Stimulated activated CD4-positive, alpha-beta T cell treated with anti-CD3 and anti-CD28 coated beads, Interleukin-1b, Interleukin-23, amount 100 ng/mL, for 1 hour (primary cell): ENCODE measurements at places on chromosomes 6 and 20.
A peak's percentile ranks its signal among the peaks of the same experiment; 100 is the strongest.

DNA sequence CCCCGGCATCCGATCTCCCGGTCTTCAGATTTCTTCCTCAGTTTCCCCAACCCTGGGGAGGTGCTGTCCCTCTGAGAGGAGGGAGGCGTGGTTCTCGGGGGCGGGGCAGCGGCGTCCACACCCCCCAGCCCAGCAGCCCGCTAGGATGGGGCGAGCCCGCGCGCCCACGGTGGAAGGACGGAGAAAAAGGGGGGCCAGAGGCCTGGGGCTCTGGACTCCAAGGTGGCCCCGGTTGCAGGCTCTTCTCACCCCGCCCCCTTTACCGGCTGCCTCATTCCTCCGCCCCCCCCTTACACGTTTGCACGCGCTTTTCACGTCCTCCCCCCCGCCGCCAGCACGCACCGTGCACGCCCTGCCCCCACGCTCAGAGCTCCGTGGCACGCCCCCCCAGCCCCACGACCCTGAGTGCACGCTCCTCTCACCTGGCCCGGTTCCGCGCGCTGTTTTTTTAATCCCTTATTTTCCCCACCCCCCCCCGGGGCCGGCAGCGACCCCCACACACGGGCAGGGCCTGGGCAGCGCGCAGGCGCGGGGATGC lies 402 bp downstream of the ZBTB12 start:
- DNase-seq = no peak

GRCh38 chr20:13681248-13682125 lies 42.8 kb upstream of the TASP1 start:
- DNase-seq = no peak

DNA sequence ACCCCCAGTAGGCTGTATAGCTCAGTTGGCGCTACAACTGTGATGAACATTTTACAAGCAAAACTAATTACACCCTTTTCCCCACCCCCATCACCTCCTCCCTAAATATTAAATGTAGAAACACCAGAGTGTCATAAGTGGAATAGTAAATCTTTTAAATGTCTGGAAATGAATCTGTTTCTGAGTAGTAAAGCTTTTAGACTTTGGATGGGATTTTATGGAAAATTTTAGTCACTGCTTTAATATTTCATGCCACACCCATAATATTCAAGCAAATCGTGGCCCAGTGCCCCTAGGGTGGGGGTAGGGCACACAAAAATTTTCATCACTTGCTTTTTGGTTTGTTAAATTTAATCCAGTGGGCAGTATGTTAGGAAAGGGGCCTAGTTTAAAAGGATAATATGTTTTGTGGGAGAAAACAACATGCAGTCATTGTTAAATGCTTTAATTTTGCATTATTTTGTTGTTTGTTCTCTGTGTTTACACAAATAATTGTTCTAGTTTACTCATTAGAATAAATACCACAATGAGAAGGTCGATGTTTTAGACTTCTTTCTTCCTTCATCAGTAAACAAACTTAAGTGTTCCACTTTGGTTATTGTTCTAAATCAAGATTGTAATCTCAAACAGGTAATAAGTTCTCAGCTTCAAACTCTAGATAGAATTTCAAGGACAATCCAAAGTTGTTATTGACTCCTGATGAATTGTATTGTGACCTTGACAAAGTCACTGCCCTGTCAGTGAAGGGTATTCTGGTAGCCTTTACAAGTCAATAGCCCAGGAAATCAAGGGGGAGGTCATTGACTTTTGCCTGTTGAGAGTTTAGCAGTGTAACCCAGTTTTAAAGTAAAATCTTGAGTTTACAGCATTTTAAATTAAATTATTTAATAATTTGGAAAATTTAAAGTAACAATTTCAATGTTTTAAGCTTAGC lies 79.2 kb downstream of the CBFA2T2 start:
- no peak for DNase-seq

GRCh38 chr6:53310771-53311585 lies 37.8 kb downstream of the ELOVL5 start:
- DNase-seq = no peak

- DNase-seq = no peak
Measured at GRCh38 chr6:35163836-35164235, 22.7 kb upstream of the TCP11 start.

GRCh38 chr6:159068904-159069578 lies 24.2 kb upstream of the TAGAP start:
- no peak for DNase-seq

GRCh38 chr20:11204926-11205768 lies 531.3 kb upstream of the JAG1 start:
- DNase-seq = no peak

DNA sequence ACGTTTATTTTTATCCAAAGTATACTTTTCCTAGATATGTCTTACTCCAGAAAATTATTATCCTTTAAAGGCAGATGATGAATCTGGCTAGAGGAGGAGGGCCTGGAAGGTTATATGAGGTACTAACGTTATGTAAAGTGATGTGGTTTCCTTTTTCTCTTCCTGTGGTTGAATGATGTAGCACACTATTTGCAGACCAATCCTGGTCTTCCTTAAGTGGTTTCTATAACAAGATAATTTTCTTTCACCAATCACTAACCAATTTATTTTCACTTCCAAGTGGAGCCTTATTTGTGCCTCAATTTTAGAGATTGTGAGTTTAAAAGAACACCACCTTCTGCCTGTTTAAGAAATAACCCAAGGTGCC lies 154.6 kb upstream of the SOX4 start:
- no peak for DNase-seq

- DNase-seq = no peak
Measured at GRCh38 chr20:2680046-2680445, 12.5 kb upstream of the EBF4 start.

GRCh38 chr20:23520185-23520584 lies 29.3 kb downstream of the CST8 start:
- DNase-seq = no peak

DNA sequence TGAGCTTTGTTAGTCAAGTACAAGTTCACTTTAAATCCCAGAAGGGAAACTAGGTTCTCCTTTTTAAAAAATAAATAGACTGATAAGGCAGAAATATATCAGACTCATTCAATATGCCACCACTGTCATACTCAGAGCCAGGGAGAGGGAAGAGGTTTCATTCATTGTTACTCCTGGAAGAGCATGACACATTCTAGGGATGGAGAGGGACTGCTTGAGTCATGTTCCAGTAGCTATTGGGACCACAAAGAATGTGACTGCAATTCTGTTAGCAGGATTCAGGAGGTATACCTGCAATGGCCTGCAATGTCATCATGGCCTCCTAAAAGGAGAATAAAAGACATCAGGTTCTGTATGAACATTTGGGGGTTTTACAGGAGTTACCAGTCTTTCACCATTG lies 167.6 kb downstream of the TFAP2B start:
- no peak for DNase-seq

- no peak for DNase-seq
Measured at GRCh38 chr6:112651239-112651638, 304.1 kb downstream of the RFPL4B start.

- DNase-seq = no peak
Measured at GRCh38 chr6:74941424-74941823, 264.4 kb downstream of the COL12A1 start.

DNA sequence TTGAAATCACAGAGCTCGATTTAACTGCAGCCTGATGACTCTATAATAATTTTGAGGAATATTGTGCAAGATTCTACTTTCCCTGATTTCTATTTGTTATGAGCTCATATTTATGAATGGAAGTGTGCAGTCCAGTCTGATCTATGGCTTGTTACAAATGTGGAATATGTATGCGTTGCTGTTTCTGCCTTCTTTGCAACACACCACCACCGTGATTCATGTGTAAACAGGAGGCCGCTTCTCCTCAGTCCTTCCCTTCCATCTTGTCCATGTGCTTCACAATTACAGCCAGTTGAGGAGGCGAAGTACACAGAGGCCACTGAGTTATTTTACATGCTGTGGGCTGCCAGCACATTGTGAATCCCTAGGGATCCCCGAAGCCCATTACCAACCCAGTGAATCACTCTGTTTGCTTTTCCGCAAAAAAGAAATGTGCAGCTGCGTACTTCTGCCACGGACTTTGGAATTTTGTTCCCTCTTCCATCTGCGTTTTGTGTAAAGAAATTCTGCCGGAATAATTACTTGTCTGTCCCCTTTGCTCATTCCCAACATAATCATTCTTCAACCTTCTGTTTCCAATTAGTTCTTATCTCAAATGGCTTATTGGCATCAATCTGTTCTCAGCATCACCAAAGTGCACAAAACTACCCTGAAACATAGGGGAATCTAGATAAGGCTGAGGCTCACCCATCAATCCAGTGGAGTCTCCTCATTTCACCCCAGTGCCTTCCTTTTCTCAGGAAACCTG lies 551.6 kb upstream of the CITED2 start:
- DNase-seq = no peak

DNA sequence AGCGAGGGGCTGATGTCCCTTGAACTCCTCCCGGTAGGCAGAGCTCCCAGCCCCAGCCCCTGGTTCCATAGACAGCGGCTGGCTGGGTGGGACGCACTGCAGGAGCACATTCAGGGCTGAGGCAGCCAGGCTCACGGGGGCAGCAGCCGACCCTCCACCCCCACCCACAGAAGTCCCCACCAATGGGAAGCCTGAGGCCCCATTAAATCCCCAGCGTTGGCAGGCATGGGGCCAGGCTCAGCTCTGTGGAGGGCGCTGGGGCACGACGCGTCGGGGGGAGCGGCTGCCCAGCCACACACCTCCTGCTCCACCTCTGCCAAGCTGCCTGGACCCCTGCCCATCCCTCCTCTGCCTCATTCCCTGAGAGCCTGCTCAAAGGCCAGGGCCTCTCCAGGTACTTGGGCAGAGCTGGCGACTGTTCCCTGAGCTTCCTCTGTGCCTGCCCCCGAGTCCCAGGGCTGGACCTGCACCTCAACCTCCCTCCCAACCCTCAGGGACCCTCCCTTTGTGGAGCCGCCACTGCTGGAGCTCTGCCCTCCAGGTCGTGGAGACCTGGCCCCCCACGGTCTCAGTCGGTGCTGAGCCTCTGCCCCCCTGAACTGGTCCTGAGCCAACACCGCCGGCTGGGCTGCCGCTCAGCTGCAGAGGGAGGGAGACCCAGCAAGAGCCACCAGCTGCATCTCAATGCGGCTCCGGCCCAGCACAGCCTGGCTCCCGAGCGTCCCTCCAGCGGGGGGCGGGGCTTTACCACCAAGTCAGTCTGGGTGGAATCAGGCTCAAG lies 9.1 kb downstream of the CHRNA4 start:
- DNase-seq = no peak

- DNase-seq = peak; percentile 47
Measured at GRCh38 chr20:327186-328026, 2.1 kb downstream of the SOX12 start.

DNA sequence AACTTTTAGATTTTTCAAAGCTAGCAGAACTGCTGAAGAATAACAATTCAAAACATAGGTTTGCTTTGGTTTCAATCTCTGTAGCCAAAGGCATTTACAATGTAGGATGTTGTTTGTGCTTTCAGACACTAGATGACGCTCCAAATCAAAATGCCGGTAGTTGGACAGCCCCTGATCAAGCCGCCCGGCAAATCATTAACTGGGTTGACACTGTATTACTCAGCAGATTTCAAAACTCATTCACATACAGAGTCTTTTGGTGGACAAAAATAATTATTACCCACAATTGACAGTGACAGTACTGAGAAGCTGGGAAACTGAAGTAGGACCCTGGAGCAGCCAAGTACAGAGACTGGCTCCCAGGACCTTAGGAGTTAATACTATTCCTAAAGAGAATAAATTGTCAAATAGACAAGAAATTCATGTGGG lies 21.3 kb upstream of the HFE start:
- DNase-seq = no peak

DNA sequence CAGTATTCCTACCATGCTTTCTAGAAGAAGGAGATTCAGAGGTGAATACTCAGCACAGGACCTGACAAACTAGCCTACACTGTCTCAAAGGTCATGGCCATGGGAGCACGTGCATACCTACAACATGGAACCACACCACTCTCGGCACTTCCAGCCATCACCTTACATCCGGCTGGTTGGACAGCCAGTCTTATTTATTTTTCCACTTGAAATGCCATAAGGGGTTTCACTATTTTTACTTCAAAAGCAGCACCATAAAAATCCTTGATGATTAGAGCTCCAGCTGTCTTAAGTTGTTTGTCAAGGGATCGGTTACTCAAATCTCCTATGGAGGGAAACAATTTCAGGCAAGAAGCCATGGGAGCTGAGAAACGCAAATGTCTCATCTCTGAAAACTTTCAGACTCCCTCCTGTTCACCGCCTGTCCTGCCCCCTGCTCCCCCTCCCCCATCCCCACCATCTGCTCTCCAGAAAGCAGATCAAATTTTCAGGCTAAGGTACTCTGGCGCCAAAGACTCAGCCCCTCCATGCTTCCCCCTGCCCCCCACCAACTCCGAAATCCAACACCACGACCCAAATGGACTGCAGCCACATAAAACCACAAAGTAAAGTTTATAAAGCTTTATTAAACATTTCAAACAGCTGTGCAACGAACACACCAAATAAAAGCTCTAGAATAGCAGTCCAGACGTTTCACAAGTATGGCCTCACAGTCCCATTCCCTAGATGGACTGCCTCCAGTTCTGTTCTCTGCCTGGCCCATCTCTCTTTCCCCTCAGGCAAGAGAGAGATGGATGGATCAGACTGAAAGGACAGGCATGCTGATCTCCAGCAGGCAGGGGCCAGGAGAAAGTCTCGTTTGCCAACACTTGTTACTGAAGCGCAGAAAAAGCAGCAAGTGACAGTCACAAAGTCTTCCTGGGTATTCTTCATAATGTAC lies 4.0 kb upstream of the NNAT start:
- DNase-seq = no peak

GRCh38 chr6:88585276-88585692 lies 378.1 kb downstream of the RNGTT start:
- DNase-seq = no peak

DNA sequence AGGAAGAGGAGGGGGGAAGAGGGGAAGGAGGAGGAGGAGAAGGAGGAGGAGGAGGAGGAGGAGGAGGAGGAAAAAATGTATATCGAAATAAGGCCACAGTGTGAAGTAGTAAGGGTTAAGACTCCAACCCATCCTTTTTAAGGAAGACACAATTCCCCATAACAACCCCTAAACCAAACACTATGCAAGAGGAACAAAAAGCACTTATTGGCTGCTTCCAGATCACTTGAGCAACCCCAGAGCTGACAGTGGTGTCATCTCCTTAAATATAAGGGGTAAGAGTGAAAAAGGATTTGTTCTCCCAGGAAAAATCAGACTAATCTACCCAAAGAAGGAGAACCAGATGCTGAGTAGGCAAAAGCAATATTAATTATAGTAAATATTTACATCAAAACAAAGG lies 169.1 kb upstream of the SASH1 start:
- no peak for DNase-seq

- no peak for DNase-seq
Measured at GRCh38 chr6:28537065-28537464, 11.4 kb downstream of the GPX5 start.

DNA sequence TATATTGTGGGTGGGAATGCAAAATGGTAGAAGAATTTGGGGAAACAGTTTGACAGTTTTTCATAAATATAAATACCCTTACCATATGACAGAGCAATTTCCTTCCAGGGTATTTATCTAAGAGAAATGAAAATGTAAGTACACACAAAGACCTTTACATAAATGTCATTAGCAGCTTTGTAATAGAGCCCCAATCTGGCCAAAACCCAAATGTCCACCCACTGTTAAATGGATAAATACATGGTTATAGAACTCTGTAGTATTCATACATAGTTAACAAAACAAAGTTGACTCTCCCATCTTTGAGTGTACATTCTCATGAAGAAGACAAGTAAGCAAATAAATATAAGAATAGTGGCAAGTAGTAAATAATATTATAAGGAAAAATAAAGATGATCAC lies 514.8 kb upstream of the NOX3 start:
- DNase-seq = no peak

GRCh38 chr6:105873211-105873704 lies 212.9 kb upstream of the PRDM1 start:
- DNase-seq = no peak

GRCh38 chr6:16305246-16305725 lies 66.9 kb downstream of the GMPR start:
- no peak for DNase-seq
